ENCODE measurements at places on chromosomes 2 and 18.

GRCh38 chr18:22703883-22704585 lies 229.1 kb upstream of the RBBP8 start:
- no peak for DNase-seq

GRCh38 chr2:134232868-134233727 lies 20.8 kb upstream of the MGAT5 start:
- no peak for DNase-seq

DNA sequence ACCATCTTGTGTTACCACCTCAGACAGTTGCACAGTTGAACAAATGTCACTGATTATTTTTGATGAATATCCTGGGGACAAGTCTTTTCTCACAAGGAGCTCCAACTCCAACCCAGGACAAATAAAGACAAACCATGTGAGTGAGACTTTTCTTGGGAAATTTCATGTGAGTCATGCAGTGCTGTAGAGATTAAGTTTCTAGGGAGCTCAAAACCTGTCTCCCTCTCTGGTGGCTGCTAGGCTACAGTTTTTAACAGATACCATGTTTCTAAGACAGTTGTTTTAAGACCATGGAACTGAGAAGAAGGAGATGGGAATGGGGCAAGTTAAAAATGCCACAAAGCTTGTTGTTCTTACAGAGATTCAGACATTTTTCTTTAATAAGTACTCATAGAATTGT lies 255.5 kb downstream of the RIT2 start:
- no peak for DNase-seq

DNA sequence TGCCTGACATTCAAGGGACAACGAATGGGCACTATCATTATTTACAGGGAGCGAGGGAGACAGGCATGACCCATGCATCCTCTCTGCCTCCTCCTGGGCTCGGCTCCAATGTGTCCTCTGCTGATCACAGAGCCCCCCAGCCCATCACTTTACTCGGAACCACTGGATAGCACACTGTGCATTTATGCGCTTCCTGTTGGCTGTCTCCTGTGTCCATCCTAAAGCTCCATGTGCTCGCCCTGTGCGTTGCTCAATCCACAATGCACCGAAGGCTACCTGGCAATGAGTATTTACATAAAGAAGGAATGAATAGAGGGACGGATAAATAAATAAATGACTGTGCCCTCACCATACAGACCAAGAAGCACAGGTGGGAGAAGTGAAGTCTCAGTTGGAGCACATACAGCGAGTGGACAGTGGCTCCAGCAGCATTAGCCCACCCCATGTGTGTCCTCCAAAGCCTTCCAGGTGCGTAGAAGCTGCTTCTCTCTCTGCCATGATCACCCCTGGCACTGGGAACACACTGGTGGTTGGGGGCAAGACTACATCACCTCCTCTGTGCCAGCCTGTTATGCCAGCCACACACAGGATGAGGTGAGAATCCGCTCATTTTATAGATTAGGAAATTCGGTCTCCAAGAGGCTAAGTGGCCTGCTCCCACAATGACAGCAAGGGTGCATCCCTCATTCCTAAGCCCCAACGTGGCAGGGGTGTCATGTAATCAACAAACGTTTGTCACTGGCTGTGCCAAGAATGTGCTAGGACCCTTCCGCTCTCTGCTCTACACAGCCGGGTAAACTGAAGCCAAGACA lies 2.3 kb upstream of the GDF7 start:
- DNase-seq, result no peak

- DNase-seq, result no peak
Measured at GRCh38 chr2:132656266-132656975, 13.6 kb downstream of the LYPD1 start.

DNA sequence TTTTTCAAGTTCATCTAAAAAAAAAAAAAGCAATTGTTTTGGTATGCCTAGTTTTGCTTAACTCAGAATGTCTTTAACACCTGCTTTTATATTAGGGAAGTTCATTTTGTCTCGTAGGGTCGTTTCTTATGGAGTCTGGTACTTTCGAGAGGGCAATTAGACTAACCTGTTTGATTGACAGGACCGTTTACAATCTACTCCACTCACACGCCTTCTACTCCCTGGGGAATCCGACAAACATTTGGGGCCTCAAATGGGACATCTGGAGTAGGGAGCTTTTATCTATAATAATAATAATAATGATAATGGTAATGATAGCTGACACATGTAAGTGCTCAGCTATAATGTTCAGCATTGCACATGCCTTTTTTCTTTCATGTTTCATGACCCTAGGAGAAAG lies 261.6 kb upstream of the RASGRP3 start:
- no peak for DNase-seq

DNA sequence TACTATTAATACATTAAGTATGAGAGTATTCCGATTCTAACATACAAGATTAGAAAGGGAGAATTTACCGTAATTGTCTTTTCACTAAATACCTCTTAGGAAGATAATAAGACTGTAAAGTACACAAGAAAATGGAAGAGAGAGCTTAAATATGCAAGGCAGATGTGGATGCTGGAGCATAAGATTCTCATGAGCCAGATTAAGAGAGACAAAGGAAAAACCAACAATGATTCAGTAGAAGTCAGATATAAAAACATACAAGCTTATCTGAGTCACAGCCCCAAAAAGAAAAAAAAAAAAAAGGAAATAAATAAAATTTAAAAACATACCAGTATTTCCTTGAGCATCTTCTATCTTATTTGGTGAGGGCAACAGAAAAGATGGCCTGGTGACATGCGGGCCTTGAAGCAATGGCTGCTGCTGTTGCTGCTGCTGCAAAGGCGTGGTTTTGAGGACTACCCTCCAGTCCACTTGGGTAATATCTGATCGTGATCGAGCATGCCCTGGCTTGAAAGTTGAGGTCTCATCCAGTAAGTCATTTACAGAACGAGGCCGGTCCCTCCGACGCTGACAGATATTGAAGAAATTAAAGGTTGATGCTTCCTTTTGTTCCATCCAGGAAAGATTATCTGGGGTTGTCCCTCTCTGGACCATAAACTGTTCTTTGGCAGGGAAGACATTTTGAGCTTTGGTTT lies 24.5 kb downstream of the PLEKHM3 start:
- DNase-seq, result no peak

DNA sequence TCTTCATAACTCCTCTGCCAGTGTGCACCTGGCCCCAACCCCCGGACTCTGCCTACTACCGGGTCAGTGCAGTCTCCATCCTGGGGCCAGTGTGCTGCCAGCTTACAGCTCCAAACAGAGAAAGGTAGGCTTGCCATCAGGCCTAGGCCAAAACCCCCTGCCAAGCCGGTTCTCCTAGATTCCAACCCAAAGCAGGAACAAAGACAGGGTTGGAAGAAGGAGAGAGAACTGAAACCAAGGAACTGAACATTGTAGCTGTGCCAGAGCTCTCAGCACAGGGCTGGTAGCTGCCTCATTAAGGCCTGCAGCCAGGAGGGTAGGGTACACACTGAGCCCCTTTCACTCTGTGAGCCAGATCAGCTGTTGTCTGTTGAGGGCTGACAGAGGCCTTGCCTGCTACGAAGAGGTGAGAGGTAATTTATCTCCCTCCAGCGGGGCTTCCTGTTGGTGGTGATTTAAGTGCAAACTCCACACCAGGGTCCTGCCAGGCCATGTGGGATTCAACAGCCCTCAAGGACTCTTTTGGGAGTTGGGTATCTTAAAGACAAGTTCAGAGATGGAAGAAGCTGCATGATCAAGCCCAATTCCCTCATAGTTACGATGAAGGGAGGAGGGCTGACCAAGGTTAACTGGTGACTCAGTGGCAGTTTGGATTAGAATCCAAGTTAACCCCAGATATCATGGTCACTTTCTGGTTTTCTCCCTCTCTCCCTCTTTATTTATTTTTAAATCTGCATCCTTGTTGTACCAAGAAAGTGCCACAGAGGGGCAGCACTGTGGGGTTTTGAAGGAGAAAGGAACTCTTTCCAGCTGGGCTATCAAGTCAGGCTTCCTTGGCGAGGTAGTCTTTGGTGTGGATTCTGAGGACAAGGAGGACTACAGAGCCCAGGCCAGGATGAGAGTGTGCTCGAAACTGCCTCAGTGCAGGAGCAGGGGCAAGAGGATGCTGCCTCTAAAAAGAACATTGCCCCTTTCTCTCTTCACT lies 48.1 kb downstream of the CYRIA start:
- no peak for DNase-seq

GRCh38 chr18:11946756-11947155 lies 34.6 kb upstream of the IMPA2 start:
- DNase-seq, result no peak

DNA sequence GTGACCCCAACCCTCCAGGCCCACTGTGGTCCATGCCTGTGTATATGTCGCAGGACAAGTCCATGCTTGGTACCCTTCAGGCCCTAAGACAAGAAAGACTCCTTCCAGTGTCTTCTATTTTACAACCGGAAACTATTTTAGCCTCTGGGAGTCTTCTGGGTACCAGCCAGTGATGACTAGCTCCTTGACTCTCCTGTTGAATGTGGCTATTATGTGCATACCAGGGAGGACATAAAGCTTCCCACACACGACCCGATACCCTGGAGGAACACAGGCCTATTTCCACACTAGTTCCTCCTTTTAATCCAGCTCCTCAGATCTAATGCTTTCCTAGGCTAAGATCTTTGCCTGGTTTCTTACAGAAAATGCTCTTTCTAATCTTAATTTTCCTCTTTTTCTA lies 178.1 kb downstream of the NCKAP5 start:
- no peak for DNase-seq

DNA sequence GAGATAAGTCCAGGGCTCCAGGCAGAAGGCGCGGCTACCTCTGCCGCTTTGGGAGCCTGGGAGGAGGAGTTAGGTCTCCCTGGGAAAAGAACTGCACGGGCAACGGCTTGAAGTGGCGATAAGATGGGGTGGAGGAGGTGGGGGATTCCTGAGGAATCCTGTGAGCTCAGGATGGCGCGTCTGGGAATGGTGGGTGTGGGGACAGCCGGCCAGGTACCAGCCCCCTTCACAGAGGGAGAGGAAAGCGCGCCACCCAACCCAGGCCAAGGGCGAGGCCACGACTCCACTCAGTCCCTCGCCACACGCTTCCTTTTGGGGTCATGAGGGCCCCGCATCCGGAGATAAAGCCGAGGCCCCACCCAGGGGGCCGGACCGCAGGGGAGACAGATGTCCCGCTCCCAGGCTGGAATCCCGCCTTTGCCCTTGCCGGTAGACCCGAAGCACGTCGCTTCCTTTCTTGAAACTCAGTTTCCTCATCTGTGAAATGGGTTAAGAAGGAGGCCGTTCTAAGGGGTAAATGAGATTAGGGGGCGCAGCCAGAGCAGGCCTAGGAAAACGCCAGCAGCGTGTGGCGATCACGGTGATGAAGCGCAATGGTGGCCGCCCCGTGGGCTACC lies 1.7 kb upstream of the CTDSP1 start:
- DNase-seq, result peak; percentile 78

GRCh38 chr2:144475044-144475443 lies 44.9 kb downstream of the ZEB2 start:
- DNase-seq, result no peak

DNA sequence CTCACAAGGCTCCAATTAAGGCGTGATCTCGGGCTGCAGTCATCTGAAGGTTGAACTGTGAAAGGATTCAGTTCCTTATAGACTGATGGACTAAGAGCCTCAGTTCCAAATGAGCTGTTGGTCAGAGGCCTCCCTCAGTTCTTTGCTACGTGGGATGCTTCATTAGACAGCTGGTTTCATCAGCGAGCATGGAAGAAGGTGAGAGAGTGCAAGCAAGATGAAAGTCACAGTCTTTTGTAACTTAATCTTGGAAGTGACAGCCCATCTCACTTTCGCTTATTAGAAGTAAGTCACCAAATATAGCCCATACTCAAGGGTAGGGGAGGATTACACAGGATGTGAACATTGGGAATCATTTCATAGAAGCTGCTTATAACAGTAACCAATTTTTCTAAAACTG lies 26.8 kb downstream of the PPP1CB start:
- DNase-seq, result no peak

DNA sequence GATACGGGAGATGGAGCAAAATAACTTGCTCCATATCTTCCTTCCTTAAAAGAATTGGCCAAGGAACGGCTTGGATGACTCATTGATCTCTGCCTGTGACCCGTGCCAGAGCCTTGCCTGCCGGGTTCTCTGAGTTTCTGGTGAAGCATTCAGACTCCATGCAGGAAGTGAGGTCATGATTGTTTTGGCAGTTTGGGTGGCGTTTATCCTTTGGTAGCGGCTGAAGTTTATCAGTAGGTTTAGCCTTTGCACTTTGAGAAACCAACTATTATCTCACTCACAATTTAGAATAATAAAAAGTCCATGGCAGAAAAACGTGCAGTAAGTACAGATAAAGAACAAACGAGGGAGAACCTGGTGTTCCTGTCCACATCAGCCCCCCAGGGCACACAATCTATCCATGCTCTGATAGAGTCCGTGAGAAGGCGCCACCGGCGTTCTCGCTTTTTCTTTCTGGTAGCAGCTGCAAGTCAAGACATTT lies 15.0 kb upstream of the CTAGE1 start:
- DNase-seq, result peak; percentile 63

DNA sequence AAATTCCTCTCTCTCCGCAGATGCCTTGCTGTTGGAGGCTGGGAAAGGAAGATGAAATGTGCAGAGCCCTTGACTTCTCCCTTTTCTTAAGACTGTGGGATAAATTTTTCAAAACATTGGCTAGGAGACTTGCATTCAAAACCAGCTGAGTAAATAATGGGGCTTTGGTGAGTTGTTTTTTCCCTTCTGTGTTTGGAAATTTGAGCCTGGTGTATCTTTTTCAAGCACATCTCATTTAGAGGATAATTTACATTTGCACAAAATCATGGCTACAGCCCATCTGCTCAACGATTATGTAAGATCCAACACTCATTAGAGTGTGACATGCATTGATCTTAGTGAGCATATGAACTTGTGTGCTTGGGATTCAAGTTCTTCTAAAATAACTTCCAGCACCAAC lies 112.1 kb upstream of the ATP8B1 start:
- DNase-seq, result no peak

DNA sequence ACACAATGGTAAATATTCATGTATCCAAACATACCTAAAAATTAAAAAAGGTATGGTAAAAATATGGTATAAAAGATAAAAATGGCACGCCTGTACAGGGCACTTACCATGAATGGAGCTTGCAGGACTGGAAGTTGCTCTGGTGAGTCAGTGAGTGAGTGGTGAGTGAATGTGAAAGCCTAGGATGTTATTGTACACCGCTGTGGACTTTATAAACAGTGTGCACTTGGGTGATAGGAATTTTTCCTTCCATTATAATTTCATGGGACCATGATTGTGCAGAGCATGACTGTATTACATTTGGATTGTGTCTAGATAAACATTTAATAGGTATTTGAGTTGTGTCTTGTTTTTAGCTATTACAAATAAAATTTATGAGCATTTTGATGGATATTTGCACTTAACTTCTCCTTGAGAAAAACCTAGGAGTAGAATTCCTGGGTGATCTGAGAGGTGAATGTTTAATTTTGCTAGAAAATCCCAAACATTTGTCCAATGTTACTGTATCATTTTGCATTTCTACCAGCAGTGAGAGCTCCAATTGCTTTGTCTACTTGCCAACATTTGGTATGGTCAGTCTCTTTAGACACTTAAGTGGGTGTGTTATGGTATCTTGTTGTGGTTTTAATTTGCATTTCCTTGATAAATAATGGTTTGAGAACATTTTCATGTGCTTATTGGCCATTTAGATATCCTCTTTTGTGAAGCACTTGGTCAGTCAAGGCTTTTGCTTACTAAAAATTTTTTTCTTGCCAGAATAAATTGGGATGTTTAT lies 81.7 kb downstream of the BCL2L11 start:
- no peak for DNase-seq

- DNase-seq, result no peak
Measured at GRCh38 chr2:233323851-233324250, 16.2 kb downstream of the SAG start.

GRCh38 chr2:152189622-152190495 lies 14.3 kb upstream of the STAM2 start:
- DNase-seq, result no peak
